ENCODE measurements at places on chromosomes 12 and 14.

GRCh38 chr14:33524244-33524643 lies 426.6 kb downstream of the EGLN3 start:
- DNase-seq, result no peak

DNA sequence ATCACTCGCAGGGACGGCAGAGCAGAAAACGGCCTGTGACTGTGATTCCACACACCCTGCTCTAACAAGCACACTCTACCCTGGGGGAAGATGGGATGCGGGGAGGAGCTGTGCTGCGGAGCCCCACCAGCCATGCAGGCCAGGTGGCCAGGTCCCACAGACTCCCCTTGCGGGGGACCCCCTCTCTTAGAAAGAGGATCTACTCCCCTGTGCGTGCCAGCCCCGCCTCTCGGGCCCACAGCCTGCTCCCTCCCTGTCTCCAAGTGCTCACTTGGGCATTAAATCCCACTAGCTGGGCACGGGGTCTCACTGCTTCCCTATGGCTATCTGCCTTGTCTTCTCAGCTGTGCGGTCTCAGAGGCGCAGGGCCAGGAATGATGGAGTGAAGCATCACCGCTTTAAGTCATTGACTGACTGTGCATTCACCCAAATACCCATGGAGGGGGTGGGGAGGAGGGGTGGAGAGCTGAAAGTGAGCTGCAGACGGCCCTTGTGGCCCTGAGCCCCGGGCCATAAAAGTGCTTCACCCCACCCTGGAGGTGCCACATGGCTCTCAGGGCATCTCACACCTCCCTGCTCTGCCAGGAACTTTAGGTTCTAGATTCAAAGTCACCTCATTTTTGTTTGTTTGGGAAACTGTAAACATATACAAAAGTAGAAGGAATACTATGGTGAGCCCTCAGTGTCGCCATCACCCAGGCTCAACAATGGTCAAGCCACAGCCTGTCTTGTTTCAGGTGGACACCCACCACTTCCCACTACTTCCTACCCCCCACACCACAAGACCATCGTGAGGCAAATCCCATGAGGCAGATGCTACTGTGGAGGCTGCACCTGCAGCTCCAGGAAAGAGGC lies 9.4 kb downstream of the STX2 start:
- DNase-seq, result no peak

DNA sequence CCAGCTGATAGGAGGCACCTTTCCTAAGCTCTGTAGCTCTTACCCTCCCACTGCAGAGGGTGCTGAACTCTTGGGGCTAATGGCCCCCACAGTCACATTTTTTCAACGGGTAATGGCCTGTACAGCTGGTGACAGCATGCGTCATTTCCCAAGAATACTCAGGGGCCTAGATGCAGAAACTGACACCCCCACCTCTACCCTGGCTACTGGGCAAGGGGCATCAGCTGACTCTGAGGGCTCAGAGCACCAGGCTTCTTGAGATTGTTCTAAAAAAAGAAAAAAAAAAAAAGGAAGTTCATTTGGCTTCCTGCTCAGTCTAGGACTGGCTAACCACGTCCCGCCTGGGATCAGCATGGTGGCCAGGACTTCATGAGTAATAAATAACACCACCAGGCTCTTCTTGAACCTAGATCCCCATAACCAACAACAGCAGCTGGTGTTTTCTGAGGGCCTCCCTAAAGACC lies 35.2 kb downstream of the ZFP36L1 start:
- peak; percentile 85 for DNase-seq

GRCh38 chr14:87899228-87899627 lies 93.8 kb downstream of the GALC start:
- DNase-seq, result no peak

- no peak for DNase-seq
These were observed 53.1 kb downstream of the KCNA1 start for GRCh38 chr12:4962539-4963486.

GRCh38 chr14:87148655-87149054 lies 844.3 kb downstream of the GALC start:
- DNase-seq, result no peak

DNA sequence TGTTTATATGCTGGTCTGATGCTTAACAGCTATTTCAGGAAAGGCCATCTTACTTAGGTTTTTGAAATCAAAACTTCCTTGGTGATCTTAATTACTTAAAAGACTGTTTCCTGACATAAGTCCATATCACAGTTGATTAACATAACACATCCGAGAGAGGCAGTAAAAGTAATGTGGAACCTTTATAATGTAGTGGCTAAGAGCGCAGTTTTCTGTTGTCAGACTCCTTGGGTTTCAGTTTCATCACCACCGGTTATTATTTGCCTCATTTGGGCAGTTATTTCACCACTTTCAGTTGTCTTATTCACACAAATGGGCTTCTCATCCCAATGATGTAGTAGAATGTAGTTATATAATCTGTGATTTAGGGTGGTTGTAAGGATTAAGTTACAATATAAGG lies 30.9 kb downstream of the TBC1D15 start:
- no peak for DNase-seq

- no peak for DNase-seq
These were observed 706 bp downstream of the PRMT5 start for GRCh38 chr14:22928237-22929103.

DNA sequence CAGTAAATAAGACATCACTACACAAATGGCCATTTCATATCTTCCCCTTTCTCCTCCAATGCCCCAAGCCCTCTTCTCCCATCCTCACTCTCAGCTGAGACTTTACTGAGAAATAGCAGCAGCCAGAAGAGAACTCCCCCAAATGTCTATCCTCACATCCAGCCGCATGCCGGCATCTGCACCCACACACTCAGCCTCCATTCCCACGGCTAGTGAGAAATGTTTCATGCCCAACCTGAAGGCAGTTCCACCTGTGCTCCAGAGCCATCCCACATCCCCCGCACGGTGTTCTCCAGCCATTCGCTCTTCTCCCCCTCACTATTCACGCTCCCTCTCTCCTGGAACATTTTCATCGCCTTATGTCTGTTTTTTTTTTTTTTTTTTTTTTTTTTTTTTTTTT lies 208.7 kb upstream of the DIO3 start:
- DNase-seq, result no peak

GRCh38 chr14:22492622-22493542 lies 96.1 kb downstream of the DAD1 start:
- no peak for DNase-seq

- peak; percentile 32 for DNase-seq
These were observed 429.1 kb downstream of the RAD51B start for GRCh38 chr14:68248481-68249255.

GRCh38 chr14:63383776-63384367 lies 65.1 kb upstream of the GPHB5 start:
- DNase-seq, result peak; percentile 17

- no peak for DNase-seq
These were observed 25.7 kb downstream of the SLC4A8 start for GRCh38 chr12:51450333-51450732.

DNA sequence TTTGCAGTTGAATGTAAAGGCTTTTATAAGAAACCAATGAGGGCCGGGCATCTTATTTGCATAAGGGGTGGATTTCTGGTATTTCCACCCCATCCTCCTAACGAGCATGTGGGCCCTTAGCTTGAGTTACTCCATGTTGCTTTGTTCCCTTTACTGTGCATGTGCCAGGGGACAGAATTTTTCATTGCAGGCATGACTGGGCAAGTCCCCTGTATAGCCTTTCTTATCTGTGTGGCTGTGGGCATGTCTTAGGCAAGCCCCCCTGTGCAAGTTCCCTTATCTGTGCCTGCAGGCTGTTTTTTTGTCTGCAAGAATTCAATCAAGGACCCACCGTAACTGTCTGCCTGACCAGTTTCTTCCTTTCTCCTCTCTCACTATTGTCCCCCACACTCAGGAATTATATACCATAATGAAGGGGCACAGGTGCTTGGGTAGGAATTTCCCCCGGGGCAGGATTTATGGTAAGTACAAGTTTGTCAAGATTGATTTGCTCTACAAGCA lies 152.2 kb upstream of the CNOT2 start:
- DNase-seq, result peak; percentile 59

- no peak for DNase-seq
These were observed 15.7 kb upstream of the KDM2B start for GRCh38 chr12:121596526-121596925.

- no peak for DNase-seq
These were observed 128.9 kb downstream of the FOXN3 start for GRCh38 chr14:89288114-89288513.

DNA sequence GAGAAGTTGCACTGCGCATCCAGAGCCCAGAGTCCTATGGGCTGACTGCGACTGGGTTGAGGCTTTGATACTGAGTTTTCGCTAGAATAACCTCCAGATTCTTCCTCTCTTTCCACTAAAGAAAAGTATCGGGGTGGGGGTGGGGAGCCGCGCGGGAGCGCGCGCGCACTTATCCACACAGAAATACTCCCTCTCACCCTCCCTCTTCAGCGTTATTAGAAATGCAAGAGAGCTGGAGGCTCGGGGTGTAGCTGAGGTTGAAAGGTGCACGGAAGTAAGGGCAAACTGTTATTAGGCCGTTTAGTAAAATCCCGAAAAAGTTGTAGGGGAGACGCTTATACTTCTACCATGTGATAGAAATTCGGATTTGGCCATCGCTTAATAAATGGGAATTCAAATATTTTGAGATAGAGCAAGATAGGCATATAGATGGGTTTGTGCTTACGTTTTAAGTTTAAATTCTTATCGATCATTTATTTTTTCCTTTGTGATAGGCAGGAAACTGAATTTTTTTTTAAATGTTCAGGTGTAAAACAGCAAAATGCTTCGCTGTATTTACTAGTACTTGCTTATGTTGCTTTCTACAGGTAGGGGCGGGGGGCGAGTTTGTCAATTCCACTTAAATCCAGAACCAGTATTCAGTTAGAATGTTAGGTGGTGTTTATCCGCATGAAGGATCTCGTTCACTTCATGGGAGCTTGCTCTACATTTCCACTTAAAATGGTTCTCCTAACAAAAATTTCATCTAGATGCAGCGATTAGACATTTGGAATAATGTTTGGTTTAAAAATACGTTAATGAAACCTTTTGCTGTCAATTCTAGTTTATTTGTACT lies 1.1 kb downstream of the ARHGAP5 start:
- no peak for DNase-seq

GRCh38 chr14:49193332-49194065 lies 392.7 kb downstream of the RPS29 start:
- DNase-seq, result no peak

DNA sequence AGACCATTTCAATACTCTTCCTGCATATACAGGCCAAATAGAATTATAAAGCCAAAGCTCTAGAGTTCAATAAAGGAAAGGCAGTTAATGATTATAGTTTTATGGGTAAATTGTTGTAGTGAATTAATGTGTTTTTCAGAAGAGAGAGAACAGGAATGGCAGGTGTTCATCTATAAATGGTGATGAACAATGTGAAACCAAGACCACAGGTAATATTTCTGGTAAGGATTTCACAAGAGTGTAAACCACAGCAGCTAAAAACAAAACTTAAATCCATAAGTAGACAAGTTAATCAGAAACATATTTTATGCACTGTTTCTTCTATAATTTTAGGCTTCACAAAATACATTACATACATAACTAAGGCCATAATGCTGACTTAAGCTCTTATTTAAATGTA lies 204.4 kb downstream of the SYT1 start:
- DNase-seq, result no peak

DNA sequence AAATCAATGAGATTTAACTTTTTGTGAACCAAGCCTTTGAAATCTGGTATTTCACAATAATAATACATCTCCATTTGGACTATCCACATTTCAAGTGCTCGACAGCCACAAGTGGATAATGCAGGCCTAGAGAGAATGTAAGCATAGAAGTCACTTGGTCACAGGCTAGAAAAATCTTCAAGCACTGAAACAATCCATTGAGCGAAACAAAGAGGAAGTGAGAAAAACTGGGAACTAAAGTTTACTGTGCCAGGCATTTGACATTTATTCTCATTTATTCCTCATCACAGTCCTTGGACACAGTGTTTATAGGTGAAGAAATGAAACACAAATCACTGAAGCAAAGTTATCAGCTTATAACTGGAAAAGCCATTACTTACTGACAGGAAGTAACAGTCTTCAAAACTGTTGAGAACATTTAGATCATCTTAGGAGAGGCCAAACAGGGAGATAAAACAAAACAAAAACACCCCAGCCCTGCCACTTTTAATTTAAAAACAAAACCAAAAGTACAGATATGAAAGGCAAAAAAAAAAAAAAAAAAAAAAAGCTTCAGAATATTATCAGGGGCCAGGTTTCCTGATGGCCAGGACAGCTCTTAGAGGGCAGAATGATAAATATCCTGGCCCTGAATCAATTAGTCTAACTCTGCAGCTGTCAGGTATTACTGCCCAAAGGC lies 29.2 kb downstream of the GNS start:
- no peak for DNase-seq

GRCh38 chr12:50728841-50729240 lies 35.1 kb upstream of the ATF1 start:
- no peak for DNase-seq

GRCh38 chr14:75294649-75295033 lies 16.0 kb downstream of the FOS start:
- DNase-seq, result no peak
